Activated CD8-positive, alpha-beta T cell treated with anti-CD3 and anti-CD28 coated beads, Interleukin-2, amount 10 ng/mL, durations not matched to agents 7 days and 5 days (primary cell): ENCODE measurements at places on chromosomes 4 and X.

GRCh38 chrX:133254666-133255065 is 36.5 kb upstream of the TFDP3 start:
- no peak for DNase-seq

GRCh38 chrX:124619710-124620109 is 273.3 kb downstream of the SH2D1A start:
- no peak for DNase-seq

DNA sequence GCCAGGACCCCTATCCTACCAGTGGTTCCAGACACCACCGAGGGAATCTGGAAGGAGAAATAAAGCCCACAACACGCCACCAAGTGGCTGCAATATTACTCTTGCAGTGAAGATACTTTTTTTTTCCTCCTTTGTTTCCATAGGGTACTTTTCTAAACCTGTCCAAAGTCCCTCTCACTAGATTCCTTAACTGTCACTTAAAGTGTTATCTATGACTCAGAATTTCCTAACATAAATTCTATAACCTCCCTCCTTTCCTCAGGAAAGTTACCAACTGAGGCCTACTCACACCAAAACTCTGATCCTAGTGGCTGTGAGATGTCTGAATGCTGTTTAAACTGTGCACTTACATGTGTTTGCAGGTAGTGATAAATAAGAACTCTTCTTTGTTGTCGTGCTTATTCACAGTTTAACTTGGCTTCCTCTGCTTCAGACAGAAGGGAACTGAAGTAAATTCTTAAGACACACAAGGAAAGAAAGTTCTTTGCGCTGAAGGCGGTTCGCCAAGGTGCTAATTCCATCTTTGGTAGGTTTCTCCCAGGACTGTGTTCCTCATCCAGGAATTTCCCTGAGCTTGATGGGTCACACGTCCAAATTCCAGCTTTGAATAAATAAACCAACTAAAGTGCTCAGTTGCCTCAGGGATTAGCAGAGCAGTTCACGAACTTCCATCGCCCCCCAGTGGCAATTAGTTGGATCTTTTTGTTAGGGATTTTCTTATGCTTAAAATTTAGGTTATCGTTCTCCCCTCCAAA is 10.7 kb upstream of the HCCS start:
- DNase-seq, result no peak

DNA sequence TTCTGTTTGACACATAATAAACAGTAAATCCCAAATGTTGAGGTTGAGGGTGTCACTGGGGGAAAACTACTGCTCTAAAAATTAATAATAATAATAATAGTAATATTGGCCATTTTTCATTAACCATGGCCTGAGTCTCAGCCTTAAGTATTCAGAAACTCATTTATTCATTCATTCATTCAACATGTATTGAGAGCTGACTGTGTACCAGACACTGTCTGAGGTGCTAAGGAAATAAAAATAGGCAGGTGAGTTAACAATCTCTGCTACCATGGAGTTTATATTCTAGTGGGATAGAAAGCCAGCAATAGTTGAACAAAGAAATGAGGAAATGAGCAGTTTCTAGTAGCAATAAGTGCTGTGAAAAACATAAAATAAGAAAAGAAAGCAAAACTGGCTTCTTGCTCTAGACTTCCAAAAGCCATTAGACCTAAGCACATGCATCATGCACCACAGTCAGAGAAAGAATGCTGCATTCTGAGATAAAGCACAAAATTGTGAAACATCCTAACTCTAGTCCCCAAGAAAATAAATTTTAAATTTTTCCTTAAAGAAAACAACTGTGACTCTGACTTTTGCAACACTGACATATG is 278.7 kb downstream of the RCHY1 start:
- DNase-seq, result no peak

- DNase-seq, result no peak
These were observed 183.2 kb upstream of the MAGEE2 start for GRCh38 chrX:75968293-75968692.

- no peak for DNase-seq
These were observed 99.8 kb upstream of the RAI2 start for GRCh38 chrX:17960891-17961290.

- DNase-seq, result no peak
These were observed 201.8 kb downstream of the SOWAHB start for GRCh38 chr4:76696109-76696508.

DNA sequence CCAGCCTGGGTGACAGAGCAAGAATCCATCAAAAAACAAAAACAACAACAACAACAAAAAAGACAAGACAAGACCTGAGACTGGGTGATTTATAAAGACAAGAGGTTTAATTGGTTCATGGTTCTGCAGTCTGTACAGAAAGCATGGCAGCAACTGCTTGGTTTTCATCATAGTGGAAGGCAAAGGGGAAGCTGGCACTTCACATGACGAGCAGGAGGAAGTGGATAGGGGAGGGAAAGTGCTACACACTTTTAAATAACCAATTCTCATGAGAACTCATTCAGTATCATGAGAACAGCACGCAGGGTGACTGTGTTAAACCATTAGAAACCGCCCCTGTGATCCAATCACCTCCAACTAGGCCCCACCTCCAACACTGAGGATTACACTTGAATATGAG is 28.4 kb upstream of the SLC10A7 start:
- DNase-seq, result no peak

- DNase-seq, result peak; percentile 43
These were observed 29.1 kb upstream of the TRO start for GRCh38 chrX:54891573-54891972.

DNA sequence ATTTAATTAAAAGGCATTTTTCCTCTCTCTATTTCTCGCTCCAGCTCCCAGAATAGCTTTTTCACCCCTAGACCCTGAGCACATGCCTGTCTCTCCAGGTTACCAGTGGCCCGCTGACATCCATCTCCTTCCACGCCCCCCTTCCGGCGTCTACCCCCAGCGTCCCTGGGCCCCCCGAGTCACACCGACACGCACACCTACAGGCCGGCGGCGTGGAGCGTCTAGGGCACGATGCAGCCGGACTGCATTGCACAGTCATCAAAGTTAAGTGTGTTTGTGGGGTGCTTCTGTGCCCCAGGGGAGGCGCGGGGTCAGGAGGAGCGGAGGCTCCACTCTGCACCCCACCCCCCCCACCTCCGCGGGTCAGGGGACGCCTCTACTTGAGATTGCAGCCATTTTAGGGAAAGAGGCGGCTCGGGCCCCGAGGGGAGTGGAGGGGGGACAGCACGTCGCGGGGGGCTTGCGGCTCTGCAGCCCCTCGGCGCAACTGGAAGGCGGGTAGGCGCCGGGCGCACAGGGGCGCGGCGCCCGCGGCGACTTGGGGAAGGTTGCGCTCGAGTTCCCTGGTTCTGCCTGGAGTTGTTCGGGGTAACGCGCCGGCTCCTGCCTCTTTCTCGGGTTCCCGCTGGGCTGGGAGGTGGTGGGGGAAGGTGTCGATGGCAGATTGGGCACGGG is 112.7 kb downstream of the DHX15 start:
- DNase-seq, result no peak

DNA sequence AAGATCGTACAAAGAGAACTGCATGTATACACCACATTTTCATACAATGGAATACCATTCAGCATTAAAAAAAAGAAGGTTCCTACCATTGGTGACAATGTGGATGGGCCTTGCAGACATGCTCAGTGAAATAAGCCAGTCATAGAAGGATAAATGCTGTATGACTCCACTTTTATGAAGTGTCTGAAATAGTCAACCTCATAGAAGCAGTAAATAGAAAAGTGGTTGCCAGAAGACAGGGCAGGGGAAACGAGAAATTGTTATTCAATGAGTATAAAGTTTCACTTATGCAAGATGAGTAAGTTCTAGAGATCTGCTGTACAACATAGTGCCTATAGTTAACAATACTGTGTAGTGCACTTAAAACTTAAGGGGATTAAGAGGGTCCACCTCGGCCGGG is 257.5 kb upstream of the FTHL17 start:
- no peak for DNase-seq

DNA sequence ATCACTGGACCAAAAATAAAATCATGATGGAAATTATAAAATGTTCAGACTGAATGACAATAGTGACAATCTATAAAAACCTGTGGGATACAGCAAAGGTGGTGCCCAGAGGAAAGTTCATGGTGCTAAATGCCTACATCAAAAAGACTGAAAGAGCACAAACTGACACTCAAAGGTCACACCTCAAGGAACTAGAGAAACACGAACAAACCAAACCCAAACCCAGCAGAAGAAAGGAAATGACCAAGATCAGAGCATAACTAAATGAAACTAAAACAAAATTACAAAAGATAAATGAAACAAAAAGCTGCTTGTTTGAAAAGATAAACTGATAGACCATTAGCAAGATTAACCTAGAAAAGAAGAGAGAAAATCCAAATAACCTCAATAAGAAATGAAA is 78.7 kb downstream of the ANAPC10 start:
- peak; percentile 33 for DNase-seq

DNA sequence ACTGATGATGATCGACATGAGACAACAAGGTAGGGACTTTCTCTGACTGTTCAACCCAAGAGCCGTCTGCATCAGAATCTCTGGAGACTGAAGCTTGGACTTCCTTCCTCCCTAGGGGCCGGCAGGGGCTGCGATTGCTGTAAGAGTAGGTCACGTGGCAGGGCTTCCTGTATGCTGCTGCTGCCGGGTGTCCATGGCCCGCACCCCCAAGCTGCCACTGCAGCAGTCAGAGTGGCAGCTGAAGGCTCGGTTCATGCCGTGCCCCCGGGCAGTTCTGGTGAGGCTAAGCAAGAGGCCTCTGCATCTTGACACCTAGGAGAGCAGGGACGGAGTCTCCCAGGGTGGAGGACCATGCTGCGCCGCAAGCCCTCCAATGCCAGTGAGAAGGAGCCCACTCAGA is at the start of gene SASH3:
Gene SASH3, plus strand, starts transcription at position 203 of the 400 bp plus-strand sequence. Its CDS starts 149 bp downstream, at position 352.
- DNase-seq, result peak; percentile 83

DNA sequence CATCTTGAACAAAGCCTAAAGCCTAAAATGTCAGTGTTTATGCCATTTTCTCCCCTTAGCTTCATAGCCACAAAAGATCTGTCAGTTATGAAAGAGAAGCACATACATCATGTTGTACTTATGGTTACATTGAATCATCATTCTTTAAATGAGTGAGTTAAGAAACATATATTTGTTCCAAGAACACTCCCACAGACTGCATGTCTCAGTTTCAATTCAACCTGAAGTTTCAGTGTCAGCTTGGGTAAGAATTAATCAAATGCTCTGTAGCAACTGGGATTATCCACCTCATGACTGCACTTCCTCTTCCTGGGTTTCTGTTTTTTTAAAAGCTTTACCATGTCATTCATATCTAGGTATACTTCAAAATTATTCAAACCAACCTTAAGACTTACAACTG is 3.9 kb upstream of the TMPRSS11B start:
- no peak for DNase-seq

- no peak for DNase-seq
These were observed 11.9 kb upstream of the WDR17 start for GRCh38 chr4:176053785-176054184.
